ENCODE measurements at places on chromosomes 2 and 18.

- no peak for DNase-seq
These were observed 219.3 kb upstream of the TMEFF2 start for GRCh38 chr2:192413812-192414681.

- no peak for DNase-seq
These were observed 172.1 kb downstream of the VAPA start for GRCh38 chr18:10085876-10086275.

GRCh38 chr18:8703781-8704301, 1.5 kb upstream of the MTCL1 start:
- DNase-seq = peak; percentile 29

GRCh38 chr18:15198116-15198389, 450.1 kb downstream of the ANKRD30B start:
- no peak for DNase-seq

- DNase-seq = no peak
These were observed at the start of gene PLB1 for GRCh38 chr2:28495551-28496250. Gene PLB1 (plus strand): TSS chr2:28496060. CDS start chr2:28496115, 55 bp downstream.

GRCh38 chr2:18401471-18401870, 159.0 kb downstream of the RDH14 start:
- no peak for DNase-seq

Data from mucosa of gallbladder (tissue), 1 donor.